AG04450 (cell line): ENCODE measurements at places on chromosomes 5 and 9.

- no peak for DNase-seq
Measured at GRCh38 chr5:142403583-142403982, 78.8 kb upstream of the SPRY4 start.

DNA sequence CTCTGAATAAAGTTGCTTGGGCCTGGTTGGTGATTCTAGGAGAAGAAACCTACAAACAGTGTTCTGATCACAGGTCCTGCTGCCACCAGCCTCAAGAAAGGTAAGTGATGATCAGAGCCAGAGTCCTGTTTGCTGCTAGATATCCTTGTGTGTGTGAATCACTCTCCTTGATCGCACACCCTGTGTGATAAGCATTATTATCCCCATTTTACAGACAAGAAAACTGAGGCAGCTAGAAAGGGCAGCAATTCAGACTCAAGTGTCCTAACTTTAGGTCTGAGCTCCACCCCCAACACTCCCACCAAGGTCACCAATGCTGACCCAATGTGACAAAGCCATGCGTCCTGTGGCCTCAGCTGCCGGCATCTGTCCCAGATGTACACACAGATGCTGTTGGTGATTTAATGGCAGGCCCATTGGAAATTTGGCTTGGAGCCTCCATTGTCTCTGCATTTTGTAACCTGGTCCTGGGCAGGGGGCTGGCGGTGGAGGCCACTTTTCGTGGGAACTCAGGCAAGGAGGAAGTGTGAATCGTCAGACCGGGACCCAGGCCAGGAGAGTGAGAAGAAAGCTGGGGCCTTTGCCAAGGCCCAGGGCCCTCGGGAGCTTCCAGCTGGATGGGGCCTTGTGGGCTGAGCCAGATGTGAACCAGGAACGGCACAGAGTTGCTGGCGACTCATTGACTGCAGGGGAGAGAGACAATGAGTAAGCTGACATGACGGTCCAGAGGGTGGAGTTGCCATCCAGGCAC lies 29.8 kb upstream of the GGTA1 start:
- DNase-seq: peak; percentile 93

DNA sequence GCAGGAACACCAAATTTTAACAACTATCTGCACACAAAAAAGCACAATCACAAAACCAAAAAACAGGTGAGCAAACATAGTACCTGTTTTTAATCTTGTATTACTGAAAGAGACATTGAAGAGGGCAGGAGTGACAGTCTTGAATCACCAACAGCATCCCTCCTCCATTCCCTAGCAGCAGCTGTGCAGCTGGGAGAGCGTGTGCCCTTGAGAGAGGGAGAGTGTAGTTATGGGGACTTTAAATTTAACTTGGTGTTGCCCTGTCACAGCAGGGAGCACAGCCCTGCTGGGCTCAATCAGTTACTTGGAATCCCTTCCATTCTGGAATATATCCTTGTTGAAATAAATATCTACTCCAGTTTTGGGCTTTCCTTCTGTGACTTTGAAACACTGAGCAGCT lies 1938.7 kb upstream of the NUDT12 start:
- DNase-seq: no peak

DNA sequence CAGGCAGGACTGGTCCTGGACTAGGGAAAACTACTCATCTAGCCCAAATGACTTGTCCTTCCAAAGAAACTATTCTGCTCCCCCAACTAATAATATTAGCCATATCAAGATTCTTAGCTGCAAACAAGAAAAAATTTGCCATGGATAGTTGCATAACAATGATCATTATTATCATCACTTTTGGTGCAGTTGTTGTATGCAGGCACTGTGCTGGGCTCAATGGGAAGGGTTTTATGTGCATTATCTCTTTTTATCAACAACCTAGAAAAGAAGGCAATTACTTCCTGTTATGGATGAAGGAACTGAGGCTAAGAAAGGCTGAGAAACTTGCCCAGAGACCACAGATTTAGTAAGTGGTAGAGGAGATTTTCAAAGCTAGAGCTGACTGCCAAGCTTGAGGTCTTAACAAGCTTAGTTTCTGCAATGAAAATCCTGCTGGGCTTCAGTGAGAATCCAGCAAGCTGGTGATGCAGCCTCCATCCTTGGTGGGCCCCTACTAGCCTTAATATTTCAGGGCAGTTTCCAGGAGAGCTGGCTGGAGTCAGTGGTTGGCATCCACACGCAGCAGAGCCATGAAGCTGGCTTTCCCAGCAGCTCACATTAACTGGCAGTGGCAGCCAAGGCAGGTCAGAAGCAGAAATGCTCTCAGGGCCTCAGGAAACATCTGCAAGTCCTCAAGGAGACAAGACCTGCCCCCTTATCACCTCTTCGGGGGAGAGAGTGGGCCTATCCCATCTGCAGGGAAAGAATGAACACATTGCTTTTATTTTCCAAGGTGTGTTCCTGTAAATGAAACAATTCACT lies 20.5 kb upstream of the MEGF9 start:
- no peak for DNase-seq

GRCh38 chr9:20996809-20997208 lies 34.6 kb downstream of the HACD4 start:
- no peak for DNase-seq

- DNase-seq: peak; percentile 73
Measured at GRCh38 chr9:74760031-74760700, 127.6 kb downstream of the TRPM6 start.

- peak; percentile 78 for DNase-seq
Measured at GRCh38 chr5:150155258-150156026, at the start of gene PDGFRB. PDGFRB (minus strand) TSS chr5:150155845; CDS start chr5:150137047, 18,798 bp downstream.

- no peak for DNase-seq
Measured at GRCh38 chr9:99253134-99253533, 31.1 kb downstream of the SEC61B start.

DNA sequence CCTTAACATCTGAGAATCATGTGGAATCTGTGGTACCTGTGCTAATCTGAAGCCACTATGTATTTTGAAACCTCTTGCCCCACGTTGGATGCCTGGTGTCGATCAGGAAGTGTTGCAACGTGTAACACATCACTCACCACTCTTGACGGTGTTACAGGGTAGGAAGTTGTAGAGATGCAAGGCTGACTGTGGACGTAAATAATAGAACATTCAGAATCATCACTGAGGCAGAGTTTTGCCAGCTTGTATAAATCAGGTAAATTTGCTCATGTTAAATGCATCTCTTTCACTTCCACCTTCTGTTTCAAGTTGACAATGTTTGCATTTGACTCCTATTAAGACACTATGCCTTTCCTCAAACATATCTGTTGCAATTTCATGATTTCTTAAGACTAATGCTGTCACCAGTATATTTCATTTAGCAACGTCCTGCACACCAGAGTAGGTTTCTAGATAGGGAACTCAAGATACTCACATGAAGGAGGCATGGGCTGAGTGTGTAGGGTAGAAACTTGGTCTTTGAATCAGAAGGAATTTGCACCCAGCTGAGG lies 38.1 kb downstream of the BASP1 start:
- no peak for DNase-seq

DNA sequence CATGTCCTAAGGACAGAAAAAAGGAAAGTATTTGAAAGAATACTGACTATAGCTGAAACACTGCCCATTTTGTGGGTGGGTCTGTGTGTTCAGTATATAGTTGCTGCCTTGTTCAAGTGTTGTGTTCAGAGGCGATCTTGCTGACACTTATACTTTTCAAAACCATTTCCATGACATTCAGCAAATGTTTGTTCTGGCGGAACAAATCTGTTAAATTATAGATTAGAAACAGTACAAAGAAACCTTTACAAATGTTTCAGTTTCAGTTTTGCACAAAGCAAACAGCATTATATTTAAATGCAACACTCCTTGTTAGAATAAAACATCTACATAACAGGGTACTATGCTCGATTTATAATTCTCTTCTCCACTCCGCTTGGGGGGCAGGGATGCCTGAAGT lies 2276.3 kb downstream of the MAT2B start:
- DNase-seq: no peak

- no peak for DNase-seq
Measured at GRCh38 chr5:108911055-108911454, 163.4 kb downstream of the FER start.

DNA sequence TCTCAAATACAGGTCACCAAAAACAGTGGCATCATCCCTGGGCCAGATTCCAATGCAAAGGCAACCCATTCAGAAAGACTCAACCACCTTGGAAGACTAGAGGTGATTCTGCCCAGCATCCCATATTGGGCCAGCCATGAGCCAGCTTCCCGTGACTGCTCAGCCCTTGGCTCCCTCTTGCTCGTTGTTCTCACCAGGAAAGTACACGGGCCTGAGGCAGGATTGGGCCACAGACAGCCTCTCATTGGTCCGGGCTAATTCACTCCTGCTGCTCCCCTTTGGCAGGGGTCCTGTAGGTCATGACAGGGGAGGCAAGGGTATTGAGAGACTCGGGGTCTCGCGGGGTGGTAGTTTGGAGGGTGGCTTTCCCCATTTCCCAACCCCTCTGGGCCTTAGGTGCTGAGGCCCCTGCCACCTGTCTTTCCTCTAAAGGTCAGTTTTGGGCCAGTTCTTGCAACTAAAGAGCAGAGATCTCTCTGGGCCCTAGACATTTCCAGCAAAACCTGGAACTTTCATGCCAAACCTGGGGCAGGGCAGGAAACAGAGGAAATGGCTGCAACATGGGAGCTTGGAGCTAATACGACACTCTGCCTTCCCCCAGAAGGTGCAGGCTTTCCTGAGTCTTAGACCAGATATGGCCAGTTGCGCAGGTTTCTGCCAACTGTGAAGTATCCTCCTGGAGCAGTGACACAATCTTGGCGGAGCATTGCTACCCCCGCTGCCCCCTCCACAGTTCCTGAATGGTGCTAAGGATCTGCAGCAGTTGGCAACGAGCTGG lies 22.0 kb upstream of the FGFR4 start:
- no peak for DNase-seq

DNA sequence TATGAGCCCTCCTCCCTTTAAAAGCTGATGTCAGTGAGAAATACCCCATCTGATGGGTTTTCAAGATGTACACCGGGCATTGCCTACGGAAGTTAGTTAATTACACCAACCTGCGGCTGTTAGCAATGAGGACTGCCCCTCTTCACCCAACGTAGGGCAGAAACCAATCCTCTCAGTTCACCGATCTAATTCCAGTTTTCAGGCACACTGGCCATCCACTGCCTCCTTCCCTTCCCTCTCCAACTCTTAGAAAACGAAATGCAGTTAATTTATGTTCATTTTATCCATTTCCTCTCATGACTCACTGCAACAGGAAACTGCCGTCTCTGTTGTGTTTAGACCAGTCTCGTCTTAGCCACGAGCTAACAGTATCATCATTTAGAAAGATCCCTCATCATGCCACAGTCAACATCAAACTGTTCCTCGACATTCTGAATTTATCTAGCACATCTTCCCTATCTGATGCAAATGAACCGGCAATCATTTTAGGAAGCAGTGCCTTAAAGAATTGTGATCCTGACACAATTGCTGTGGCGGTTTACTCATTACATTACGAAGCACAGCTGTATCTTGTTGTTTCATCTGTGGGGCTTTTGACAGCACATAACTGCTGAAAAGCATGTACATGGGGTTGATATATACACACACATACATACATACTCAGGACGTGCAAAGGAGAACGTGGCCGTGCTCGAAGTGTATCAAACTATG lies 168.6 kb downstream of the EFNA5 start:
- DNase-seq: no peak

DNA sequence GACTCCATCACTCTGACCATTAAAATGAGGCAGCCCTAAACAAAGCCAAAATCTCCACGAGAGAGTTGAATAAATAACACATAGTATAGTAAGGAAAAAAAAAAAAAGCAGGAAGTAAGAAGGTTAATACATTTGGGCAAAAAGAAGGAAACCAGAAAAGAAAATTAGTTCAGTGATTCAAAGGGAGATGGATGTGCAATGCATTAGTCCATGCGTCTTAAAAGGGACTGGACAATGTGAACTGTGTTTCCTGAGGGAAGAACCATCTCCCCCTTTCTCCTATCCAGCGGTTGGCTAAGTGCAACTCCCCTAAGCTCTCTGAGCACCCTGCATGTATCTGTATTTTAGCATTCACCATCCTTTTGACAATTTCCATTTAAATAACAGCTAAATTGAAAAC lies 1.4 kb downstream of the ANKRA2 start:
- no peak for DNase-seq

GRCh38 chr5:35820735-35821134 lies 36.0 kb upstream of the IL7R start:
- DNase-seq: no peak

DNA sequence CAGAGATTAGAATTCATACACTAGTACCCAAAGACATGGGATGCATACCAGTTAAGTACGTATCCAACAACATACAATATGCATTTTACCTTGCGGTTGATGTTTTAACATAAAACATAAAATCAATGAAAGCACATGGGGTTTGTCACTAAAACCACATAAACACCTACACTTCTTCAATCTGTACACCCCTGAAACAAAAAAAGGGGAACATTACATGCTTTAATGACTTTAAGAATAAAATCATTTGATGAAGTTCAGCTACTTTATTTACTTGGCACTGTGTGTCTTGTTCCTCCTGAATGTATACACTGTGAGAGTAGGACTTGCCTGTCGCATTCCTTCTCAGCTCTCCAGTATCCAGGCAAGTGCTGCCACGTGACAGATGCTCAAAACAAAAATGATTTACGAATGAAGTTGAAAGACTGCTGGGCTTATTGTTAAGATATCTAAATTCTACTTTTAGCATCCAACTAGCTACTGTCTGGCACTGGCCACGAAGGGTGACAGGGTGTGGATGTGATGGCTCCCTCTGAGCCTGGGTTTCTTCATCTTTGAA lies 21.0 kb downstream of the TNFSF15 start:
- no peak for DNase-seq

DNA sequence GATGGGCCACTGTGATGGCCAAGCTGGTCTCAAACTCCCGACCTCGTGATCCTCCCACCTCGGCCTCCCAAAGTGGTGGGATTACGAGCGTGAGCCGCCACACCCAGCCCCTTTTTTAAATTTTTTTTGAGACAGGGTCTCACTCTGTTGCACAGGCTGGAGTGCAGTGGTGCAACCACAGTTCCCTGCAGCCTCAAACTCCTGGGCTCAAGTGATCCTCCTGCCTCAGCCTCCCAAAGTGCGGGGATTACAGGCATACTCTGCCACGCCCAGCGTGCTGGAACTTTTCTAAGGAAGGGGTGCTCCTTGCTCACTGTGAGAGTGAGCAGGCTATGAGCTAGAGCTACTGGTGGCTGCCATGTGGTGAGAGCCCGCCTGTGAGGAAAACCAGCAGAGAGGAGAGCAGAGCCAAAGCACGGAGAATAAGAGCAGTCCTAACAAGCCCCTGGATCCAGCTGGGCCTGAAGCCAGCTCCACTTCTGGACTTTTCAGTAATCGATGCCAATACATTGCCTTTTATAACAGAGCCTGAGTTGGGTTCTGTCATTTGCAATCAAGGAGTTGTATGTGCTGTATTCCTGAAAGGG lies 75.5 kb upstream of the UNC5A start:
- no peak for DNase-seq

GRCh38 chr5:109027983-109028607 lies 280.4 kb downstream of the FER start:
- no peak for DNase-seq
